Breast epithelium (tissue), 4 donors: ENCODE measurements at places on chromosomes 2 and 18. TPM values are rescaled to one million over a fixed set of nuclear protein-coding genes. Genes with fewer than 3 reads are reported as not detected.

- DNase-seq = no peak
- peaks cover 7% of the 10 kb centered on the region for H3K4me1 ChIP-seq
- H3K4me3 ChIP-seq = no peak overlapping the region
- H3K36me3 ChIP-seq = no peaks in the 10 kb centered on the region
These were observed 29.5 kb downstream of the TNP1 start for GRCh38 chr2:216830346-216830745.

Gene UGT1A4
- total RNA-seq = not detected

Gene FKBP1B
- 7.2 TPM for total RNA-seq

Gene MEP1B
- total RNA-seq = not detected

Gene AKAIN1
- not detected for total RNA-seq
